ENCODE measurements at places on chromosomes 12 and 14.

- DNase-seq = no peak
Observed at GRCh38 chr14:105847400-105847799, 321.0 kb downstream of the TMEM121 start.

DNA sequence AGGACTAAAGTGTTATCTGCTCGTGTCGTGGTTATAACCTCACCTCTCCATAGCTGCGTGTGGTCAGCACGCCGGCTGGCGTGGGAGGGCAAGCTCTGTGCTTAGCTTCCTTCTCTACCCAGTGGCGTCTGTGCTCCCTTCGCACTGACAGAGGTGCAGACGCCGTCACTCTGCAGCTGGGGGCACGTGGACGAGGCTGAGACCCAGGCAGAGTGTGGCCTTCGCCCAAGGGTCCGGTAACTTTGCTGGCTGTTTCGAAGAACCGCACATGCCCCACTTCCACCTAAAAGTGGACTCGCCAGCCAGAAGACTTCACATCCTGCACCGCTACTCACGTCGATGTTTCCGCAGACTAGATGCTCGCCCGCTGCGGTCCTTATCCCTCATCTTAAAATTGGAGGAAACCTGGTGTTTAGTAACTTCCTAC lies 35.9 kb upstream of the DYNC1H1 start:
- DNase-seq = no peak

- no peak for DNase-seq
Observed at GRCh38 chr14:61568572-61569011, 126.7 kb upstream of the HIF1A start.

GRCh38 chr12:102638777-102639176 lies 158.4 kb upstream of the IGF1 start:
- DNase-seq = no peak

DNA sequence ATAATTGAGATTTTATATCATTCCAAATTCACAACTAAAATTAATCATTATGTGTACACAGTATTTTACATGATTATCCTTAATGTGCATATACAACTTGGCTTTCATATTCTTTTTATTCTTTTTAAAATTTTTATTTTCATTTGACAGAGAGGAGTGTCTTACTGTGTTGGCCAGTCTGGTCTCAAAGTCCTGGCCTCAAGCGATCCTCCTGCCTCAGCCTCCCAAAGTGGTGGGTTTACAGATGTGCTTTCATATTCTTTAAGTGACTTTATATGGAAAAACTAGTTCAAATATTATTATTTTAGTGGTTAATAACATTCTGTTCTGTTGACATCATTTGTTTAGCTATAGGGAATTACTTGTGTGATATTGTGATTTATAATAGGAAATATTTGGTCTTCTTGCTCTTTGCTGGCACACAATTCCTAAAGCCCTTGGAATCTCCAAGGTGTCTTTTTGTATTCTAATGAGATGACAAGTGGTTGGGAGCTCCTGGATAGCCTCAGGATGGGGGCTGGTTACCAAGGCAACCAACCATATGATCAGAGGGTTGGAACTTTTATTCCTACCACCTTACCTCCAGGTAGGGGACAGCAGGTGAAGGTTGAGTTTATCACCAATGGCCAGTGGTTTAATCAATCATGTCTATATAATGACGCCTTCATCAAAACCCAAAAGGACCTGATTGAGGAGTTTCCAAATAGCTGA lies 16.0 kb upstream of the ZNF410 start:
- no peak for DNase-seq

GRCh38 chr14:56092763-56093162 lies 25.4 kb upstream of the PELI2 start:
- DNase-seq = no peak

DNA sequence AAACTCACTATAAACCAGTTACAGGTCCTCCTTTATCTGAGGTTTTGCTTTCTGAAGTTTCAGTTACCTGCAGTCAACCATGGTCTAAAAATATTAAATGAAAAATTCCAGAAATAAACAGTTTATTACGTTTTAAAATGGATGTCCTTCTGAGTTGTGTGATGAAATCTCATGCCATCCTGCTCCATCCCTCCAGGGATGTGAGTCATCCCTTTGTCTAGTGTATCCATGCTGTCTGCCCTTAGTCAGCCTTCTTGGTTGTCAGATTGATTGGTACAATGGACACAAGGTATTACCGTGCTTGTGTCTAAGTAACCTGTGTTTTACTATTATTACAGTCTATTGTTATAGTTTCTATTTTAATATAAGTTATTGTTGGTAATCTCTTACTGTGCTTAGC lies 328.3 kb downstream of the APAF1 start:
- no peak for DNase-seq

- DNase-seq = peak; percentile 9
Observed at GRCh38 chr12:67068761-67069450, 200.3 kb upstream of the CAND1 start.

DNA sequence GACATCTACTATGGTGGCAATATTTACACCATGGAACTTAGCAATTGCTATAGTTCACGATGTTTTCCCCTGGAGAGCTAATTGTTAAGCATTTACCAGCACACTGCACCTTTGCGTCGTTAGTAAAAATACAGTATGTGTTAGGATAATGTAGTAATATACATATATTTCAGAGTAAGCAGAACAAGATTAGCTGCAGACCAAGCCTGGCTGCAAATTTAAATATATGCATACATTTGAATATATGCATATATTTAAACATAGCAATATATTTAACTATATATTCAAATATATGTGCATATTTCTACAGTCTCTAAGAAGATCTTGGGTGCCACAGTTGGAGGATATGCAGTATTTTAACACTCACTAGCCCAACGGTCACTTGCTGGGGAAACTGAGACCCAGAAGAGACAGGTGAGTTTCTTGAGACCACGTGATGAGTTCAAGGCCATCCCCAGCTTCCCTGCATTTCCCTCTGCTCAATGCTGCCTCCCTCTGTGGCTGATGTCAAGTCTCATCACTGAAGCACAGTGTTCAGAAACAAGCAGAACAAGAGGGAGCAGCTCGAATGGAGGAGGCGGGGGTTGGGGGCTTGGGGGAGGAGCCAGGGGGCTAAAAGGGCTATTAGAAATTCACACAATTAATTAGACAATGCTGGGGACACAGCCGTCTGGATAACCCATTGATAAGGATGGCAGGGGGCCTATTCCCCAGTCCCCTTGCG lies 708.0 kb downstream of the MED13L start:
- no peak for DNase-seq

DNA sequence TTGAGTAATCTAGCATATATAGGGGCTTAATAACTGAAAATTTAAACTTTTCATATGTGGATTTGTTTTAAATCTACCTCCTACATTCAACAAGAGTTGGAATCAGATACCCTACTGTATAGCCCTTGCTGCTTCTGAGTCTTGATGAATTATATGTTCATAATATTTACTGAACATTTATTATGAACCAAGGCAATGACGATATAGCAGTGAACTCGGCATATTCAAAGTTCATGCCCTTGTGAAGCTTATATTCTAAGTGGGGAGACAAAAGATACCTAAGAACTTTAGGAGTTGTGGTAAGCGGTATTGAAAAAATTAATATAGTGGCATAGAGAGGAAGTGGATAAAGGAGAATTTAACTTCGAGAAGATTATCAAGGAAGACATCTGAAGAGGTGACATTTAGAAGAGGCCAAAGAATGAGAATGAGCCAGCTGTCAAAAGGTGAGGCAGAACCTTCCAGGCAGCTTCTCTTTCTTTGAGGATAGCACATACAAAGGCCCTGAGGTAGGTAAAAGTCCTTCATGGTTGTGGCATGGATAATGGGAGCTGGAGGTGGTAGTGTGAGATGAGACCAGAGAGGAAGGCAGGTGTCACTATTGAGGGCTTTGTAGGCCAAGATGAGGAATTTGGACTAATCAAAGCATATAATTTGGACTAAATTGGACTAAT lies 10.2 kb downstream of the EID3 start:
- no peak for DNase-seq

DNA sequence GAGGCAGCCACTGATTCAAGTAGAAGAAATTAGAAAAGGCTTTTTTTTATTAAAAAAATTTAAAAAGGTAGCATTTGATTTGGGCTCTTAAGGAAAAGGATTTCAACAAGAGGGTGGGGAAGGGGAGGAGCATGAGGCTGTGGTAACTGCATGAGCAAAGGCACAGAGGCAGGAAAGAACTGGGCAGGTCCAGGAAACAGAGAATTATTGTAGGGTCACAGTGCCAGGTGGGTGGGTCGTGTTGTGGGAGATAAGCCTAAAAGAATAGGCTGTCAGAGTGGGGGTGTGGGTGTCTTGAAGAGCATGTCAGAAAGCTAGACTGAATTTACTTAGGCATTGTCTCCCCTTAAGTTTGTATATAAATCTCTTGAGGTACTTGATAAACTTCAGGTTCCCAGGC lies 7.8 kb downstream of the LIMA1 start:
- no peak for DNase-seq

GRCh38 chr14:98912655-98913054 lies 359.3 kb downstream of the BCL11B start:
- DNase-seq = no peak

GRCh38 chr12:9761419-9761781 lies 699 bp upstream of the CD69 start:
- no peak for DNase-seq

DNA sequence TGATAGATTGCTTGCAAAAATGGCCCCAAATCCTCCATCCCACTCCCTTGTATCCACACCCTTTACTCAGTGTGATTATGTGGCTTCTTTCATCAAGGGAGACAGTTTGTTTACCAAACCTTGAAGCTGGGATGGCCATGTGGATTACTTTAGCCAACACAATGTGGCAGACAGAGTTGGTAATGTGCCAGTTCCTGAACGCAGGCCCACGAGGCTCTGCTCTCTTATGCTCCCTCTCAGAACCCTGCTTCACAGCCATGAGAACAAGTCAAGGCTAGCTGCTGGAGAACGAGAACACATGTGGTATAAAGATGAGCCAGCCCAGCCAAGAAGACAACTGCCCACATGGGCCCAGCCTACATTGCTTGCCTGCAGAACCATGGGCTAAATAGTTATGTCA lies 162.3 kb downstream of the NDUFA12 start:
- no peak for DNase-seq

DNA sequence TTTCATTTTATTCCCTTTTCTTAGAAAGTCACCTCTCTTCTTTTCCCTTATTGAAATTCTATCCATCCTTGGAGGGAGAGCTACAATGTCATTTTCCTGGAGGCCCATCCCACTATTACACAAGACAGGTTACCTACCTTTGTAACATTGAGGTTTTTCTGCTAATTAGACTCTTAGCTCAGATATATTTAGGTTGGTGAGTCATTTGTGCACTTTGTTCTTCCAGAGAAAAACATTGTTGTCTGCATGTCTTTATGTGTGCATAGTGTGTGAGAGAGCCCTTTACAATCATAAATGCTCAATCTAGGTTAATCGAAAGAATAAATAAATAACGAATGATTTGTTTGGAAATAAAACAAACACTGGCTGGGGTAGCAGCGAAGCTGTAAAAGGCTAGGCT lies 191.8 kb downstream of the DACT1 start:
- DNase-seq = no peak

DNA sequence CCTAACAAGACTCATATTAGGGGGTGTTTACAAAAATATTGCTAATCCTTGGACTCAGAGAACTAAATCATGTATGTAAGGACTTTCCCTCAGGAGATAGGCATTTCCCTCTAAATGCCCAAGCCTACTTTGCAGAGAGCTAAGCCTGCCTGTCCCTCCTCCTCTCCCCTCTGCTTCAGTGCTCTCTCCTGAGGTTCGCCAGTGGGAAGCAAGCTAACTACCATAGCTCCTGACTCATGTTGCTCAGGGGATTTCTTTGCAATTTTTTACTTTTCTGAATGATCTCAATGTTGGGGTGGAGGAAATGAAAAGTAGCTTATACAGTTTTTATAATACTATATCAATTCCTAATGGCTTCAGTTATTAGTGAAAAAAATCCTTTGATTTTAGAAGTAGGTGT lies 29.6 kb downstream of the IFT43 start:
- no peak for DNase-seq

DNA sequence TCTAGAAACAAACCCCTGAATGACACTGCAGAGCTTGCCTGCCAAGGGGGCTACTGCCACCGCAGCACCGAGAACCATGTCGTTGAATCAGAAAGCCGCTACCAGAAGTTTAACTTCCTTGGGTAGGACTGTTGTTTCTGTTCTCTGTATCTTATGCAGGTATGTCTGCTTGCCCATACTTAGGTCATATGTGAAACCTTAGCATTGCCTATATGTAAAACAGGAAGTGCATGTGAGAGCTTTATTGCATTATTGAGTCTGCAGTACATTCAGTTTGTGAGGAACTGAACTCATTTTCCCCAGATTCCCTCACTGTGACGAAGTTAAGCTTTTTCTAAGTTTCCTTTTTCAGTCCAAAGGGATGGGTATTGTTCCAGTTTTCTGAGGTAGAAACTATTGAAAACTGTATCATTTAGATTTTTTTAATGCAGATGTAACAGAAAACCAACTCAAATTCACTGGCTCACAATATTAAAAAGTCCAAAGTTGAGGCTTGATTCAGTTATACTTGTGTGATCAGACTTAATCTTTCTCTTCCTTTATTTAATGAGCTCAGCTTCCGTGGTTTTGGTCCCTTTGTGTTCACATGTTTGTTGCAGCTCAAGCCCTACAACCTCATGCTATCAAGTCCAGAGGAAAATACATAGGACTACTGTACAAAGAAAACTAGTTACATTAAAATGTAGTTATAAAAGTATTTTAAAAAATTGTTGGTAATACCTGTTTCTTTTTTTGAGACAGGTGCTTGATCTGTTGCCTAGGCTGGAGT lies 6.9 kb downstream of the FBXO34 start:
- no peak for DNase-seq

- DNase-seq = no peak
Observed at GRCh38 chr14:100773331-100774163, 46.9 kb downstream of the DLK1 start.

- DNase-seq = no peak
Observed at GRCh38 chr14:29649170-29649569, 278.5 kb downstream of the PRKD1 start.

GRCh38 chr14:95097385-95097784 lies 59.9 kb downstream of the DICER1 start:
- DNase-seq = no peak

DNA sequence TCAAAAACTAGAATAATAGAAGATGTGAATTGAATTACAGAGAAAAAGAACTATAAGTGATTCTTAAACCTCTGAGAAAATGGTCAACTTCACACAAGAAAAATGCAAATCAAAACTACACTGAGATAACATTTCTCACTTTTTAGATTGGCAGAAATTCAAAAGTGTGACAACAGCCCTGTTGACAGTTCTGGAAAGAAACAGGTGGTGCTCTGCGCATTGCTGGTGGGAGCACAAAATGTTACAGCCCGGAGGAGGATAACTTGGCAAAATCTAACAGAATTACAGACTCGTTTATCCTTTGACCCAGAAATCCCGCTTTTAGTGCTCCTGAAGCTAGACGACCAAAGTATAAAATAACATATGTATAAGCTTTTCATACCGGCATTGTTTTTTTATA lies 222.5 kb upstream of the CNTN1 start:
- no peak for DNase-seq
